ENCODE measurements at places on chromosomes 4 and X.

DNA sequence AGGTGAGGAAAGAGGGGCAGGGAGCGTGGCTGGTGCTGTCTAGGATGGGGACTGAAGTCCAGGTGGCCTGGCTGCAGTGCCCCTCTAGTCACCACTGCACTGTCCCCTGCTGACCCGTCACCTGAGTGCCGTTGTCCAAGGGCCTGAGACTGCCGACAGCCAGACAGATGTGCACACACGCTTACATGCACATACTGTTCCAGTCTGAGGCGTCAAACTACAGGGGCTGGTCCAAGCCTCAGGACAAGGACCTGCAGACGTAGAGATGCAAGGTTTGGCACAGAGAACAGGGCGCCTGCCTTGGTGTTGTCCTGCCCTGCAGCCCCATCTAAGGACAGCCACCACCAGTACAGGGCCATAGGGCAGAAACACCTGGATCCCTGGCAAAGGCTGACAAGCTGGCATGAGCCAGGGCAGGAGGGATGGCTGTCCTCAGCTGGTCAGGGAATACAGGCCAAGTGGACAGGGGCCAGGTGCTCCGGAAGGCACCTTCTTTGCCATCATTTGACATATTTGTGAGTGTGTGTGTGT is 1.7 kb downstream of the SLC2A9 start:
- DNase-seq, result no peak

DNA sequence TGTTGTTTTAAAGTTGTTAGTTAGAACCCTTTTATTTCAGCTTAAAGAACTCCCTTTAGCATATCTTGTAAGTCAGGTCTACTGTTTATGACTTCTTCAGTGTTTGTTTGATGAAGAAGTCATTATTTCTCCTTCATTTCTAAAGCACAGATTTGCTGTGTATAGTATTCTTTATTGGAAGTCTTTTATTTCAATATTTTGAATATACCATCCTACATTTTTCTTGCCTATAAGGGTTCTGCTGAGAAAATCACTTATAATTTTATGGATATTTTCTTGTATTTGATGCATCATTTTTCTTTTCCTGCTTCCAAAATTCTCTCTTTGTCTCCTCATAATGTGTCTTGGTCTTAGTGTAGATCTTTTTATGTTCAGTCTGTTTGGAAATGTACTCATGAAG is 134.5 kb downstream of the CPXCR1 start:
- DNase-seq, result no peak

GRCh38 chr4:172356016-172356415 is 542.8 kb downstream of the GALNTL6 start:
- no peak for DNase-seq

GRCh38 chr4:121358473-121358872 is 22.3 kb downstream of the QRFPR start:
- no peak for DNase-seq

DNA sequence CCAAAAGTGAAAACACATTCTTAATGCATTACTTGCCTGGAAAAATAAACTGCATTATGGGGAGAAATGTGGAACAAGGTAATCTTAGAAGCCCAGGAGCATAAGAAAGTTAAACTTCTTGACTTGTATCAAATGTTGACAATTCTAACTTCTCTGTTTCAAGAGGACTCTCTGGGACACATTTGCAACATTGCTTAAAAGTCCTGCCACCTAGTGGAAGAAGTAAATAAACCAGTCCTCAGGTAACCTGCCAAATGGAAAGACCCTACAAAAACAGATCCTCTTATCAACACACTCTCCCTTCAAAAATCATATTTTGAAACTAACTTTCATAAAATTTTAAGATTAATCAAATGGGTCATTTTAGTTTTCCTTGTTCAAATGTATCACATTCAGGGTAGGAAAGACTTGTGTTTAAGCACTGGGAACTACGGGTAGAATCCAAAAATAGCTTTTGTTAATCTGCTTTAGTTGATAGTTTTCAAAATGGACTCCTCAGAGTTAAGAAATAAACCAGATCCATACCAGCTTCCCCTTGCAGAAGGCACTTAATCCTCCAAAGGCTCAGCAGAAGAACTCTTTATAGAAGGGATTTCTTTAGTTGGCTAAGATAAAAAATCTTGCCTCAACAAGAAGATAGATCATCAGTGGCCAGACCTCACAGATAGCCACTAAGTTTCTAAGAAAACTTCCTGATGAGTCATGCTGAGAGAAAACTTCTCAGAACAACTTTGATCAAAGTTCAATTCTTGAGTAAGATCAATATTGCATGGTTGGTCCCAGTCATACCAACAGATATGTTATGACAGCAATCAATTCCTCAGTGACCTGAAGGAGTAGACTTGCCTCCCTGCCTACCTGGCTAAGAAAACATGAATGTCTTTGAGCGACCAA is 141.7 kb downstream of the HHIP start:
- DNase-seq, result no peak

DNA sequence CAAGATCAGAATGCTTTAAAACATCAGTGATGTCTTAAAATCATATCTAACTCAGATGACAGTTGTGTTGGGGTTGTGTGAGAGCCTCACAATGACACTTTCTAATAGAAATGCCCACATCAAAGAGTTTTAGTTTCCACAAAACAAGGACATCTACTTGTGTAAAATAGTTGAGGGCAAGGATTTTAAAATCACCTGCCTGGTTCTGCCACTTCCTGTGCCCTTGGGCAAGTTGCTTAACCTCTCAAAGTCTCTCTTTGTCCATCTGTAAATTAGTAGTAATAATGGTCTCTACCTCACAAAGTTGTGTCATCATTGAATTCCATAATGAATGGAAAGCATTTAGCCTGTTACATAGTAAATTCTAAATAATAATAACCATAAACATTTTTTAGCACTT is 41.9 kb upstream of the RELL1 start:
- no peak for DNase-seq

- DNase-seq, result peak; percentile 87
Measured at GRCh38 chr4:56907489-56908205, at the start of gene REST. Gene REST, plus strand, starts transcription at chr4:56907900. Its CDS starts 2,739 bp downstream, at chr4:56910639.

DNA sequence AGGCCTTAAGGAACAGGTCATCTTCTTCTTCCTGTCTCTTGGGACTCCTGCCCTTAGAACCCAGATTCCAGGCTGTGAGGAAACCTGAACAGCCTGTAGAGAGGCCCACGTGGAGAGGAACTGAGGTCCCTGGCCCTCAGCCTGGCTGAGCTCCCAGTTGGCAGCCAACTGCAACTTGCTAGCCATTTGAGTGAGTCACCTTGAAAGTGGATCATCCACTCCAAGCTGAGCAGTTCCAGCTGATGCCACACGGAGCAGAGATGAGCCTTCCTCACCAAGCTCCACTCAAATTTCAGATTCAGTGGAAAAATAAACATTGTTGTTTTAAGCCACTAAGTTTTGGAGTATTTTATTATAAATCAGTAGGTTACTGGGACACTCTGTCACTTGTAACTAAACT is 392.5 kb downstream of the BCOR start:
- DNase-seq, result no peak

GRCh38 chr4:113694008-113694407 is 67.5 kb downstream of the CAMK2D start:
- DNase-seq, result no peak

GRCh38 chr4:54318904-54319303 is 89.8 kb downstream of the PDGFRA start:
- peak; percentile 17 for DNase-seq
